ENCODE measurements at places on chromosomes 6 and 20.
A peak's percentile ranks its signal among the peaks of the same experiment; 100 is the strongest.

- peaks cover 4% of the 10 kb centered on the region for H3K4me1 ChIP-seq
- no peak overlapping the region for H3K4me3 ChIP-seq
- H3K27me3 ChIP-seq = no peaks in the 10 kb centered on the region
- H3K36me3 ChIP-seq = no peaks in the 10 kb centered on the region
Observed at GRCh38 chr20:48845721-48846306, 18.0 kb upstream of the PREX1 start.

GRCh38 chr6:159969921-159970320, 1.0 kb downstream of the IGF2R start:
- H3K4me3 ChIP-seq = peak overlapping the region; percentile 88
- H3K4me1 ChIP-seq = peaks cover 46% of the 10 kb centered on the region
- H3K36me3 ChIP-seq = peaks cover 3% of the 10 kb centered on the region

GRCh38 chr6:16721977-16722376, 39.3 kb downstream of the ATXN1 start:
- H3K4me1 ChIP-seq = peaks cover 16% of the 10 kb centered on the region
- H3K4me3 ChIP-seq = no peak overlapping the region
- H3K27ac ChIP-seq = no peak overlapping the region
- no peaks in the 10 kb centered on the region for H3K27me3 ChIP-seq

GRCh38 chr20:58568483-58569240, 53.5 kb upstream of the APCDD1L start:
- no peak overlapping the region for H3K4me3 ChIP-seq
- no peaks in the 10 kb centered on the region for H3K4me1 ChIP-seq
- H3K36me3 ChIP-seq = no peaks in the 10 kb centered on the region
- DNase-seq = no peak
- H3K27me3 ChIP-seq = peaks cover 2% of the 10 kb centered on the region

DNA sequence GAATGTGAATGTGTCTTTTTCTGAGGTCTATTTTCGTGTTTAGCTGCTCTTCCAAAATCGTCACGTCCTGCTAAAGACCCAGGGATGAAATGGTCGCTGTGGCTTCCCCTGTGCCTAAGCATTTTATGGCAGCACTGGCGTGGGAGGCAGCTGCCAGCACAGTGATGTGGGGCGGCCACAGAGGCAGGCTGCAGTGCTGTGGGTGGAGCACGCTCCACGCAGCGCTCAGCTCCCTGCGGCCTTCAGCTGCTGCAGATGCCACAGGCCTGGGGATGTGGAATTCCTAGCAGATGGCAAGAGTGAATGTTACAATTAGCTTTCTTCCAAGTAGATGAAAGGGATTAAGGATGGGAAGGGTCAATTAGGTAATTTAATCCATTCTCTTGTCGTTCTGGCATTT, 242.6 kb downstream of the SMOC2 start:
- no peak overlapping the region for H3K27ac ChIP-seq
- no peak overlapping the region for H3K4me3 ChIP-seq
- H3K4me1 ChIP-seq = no peaks in the 10 kb centered on the region
- H3K27me3 ChIP-seq = no peaks in the 10 kb centered on the region
- H3K36me3 ChIP-seq = no peaks in the 10 kb centered on the region

DNA sequence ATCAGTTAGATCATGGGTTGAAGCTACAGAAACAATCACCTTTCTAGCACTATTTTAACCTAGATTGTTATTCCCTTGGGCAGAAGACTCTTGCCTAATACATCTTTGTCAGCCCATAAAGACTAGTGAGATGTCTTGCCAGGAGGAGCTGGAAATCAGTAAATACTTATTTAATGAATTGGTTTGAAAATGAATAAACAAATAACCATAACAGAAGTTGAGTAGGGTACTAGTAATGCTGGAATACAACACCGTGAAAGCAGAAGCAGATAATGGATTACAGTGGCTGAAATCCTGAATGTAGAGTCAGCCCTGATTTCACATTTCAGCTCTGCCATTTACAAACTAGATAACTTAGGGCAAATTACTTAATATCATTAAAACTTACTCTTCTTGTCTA, 236.1 kb downstream of the PACRG start:
- H3K4me3 ChIP-seq = no peak overlapping the region
- H3K36me3 ChIP-seq = no peaks in the 10 kb centered on the region
- H3K27me3 ChIP-seq = no peaks in the 10 kb centered on the region
- no peaks in the 10 kb centered on the region for H3K4me1 ChIP-seq
- no peak overlapping the region for H3K27ac ChIP-seq

- H3K4me1 ChIP-seq = peaks cover 2% of the 10 kb centered on the region
- peaks cover 2% of the 10 kb centered on the region for H3K27me3 ChIP-seq
- DNase-seq = peak; percentile 41
- H3K27ac ChIP-seq = no peak overlapping the region
- H3K4me3 ChIP-seq = no peak overlapping the region
Observed at GRCh38 chr6:150685860-150686259, 86.2 kb downstream of the PLEKHG1 start.

DNA sequence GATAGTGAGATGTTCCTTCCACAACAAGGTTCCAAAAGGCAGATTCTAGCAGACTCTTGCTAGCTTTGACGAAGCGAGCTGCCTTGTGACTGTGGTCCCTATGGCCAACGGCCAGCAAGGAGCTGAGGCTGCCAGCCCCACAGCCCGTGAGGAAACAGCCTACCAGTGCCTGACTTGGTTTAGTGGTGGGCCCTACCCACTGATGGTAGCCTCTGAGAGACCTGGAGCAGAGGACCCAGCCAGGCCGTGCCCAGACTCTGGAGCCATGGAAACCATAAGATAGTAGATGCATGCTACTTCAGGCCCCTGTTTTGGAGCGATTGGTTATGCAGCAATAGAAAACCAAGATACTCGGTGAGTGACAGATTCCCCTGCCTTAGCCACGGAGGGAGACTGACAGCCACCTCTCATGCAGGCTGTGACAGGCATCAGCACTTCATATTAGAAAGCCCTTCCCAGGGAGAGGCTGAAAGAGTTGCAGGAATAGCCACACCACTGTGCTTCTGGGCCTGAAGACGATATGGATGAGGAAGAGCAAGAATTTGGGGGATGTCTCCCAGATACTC, 19.2 kb downstream of the PSMG4 start:
- H3K27ac ChIP-seq = no peak overlapping the region
- no peak for DNase-seq
- no peaks in the 10 kb centered on the region for H3K27me3 ChIP-seq
- no peaks in the 10 kb centered on the region for H3K36me3 ChIP-seq
- no peak overlapping the region for H3K4me3 ChIP-seq

GRCh38 chr6:96184798-96185197, 169.0 kb downstream of the FUT9 start:
- H3K27me3 ChIP-seq = no peaks in the 10 kb centered on the region
- H3K27ac ChIP-seq = no peak overlapping the region
- H3K36me3 ChIP-seq = no peaks in the 10 kb centered on the region
- no peak overlapping the region for H3K4me3 ChIP-seq

DNA sequence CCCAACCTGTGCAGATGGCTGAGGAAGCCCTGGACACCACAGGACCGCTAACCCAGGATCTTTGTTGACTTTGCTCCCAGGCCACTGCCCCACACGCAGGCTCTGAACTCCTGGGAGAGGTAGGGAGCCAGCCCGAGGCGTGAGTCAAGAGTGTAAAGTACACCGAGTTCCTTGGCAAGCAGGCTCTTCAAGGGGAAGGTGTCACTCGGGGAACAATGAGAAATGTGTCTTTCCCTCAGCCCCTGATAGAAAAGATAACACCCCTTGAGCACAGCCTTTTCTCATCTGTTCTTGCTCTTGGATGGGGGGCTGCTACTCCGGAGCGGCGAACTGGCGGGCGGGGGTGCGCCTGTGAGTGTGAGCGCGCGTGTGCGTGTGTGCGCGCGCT, 472 bp upstream of the EDN3 start:
- no peaks in the 10 kb centered on the region for H3K36me3 ChIP-seq
- H3K27ac ChIP-seq = no peak overlapping the region
- H3K27me3 ChIP-seq = peaks cover 75% of the 10 kb centered on the region

DNA sequence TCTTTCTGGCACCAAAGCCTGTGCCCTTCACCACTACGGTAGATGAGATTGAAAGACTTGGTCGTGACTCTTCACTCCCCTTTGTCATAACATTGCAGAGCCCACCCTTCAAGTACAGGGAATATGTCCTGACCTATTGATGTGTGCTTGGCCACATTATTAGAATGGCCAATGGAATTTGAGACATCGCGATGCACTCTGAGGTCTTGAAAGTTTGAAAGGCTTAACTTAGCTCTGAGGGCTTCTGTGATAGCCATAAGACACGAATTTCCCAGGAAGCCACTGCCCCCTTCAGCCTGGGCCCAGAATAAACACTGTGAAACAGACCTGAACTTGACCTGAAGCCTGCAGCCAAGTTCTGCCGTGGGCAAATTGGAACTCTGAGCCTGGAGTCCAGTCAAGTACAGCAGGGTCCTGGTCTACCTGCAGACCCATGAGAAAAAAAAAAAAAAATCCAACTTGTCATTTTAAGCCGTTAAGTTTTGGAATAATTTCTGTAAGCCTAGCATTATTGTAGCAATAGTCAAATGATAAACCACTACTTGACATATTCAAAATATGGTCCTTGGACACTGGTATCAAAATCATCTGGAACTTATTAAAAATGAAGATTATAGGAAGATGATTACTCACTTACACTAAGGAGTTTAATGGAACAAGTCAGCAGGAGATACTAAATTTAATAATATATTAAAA, 36.9 kb upstream of the TRAF3IP2 start:
- H3K4me1 ChIP-seq = peaks cover 1% of the 10 kb centered on the region
- no peak overlapping the region for H3K4me3 ChIP-seq
- no peaks in the 10 kb centered on the region for H3K27me3 ChIP-seq
- H3K27ac ChIP-seq = no peak overlapping the region

- H3K27ac ChIP-seq = no peak overlapping the region
- no peaks in the 10 kb centered on the region for H3K36me3 ChIP-seq
- no peak for DNase-seq
- H3K4me3 ChIP-seq = no peak overlapping the region
- H3K27me3 ChIP-seq = no peaks in the 10 kb centered on the region
Observed at GRCh38 chr6:72941751-72942150, 283.5 kb downstream of the KHDC1L start.

DNA sequence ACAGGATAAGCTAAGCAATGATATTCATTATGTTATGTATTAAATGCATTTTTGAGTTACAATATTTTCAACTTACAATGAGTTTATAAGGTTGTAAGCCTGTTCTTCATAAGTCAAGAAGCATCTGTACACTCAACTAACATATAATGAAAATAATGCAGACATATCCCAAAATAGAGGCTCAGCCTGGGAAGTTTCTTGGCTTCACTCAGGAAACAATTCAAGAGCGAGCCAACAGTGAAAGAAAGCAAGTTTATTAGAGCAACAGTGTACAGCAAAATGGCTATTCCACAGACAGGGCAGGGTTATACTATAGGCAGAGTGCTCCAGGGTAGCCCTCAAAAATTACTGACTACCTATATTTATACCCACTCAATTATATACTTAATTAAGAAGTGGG, 1581.8 kb downstream of the HACE1 start:
- H3K36me3 ChIP-seq = no peaks in the 10 kb centered on the region
- H3K4me1 ChIP-seq = no peaks in the 10 kb centered on the region
- no peak overlapping the region for H3K27ac ChIP-seq
- no peak for DNase-seq

DNA sequence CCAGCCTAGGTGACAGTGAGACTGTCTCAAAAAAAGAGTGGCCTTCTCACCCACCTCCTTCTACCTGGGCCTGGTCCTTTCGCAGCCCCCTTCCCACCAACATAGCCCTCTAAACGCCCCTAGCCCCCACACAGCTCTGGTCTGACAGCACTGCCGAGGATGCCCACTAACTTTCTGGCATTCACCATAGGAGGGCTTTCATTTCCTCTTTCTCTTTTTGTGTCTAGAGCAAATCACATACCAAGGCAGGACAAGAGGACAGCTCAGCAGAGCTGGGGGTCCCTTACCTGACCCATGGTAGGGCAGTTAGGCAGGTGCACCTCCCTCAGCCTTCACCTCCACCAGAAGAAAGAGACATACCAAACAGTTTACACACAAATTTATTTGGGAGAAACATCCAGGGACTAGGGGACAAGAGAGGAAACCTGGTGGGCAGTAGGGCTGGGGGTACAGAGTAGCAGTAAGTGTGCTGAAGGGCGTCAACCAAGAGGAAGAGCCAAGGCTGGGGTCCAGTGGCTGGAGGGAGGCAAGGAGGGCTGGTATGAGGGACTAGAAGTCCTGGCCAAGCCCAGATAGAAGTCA, 4.5 kb downstream of the LY6G5C start:
- H3K27ac ChIP-seq = peak overlapping the region; percentile 6
- DNase-seq = no peak
- H3K4me1 ChIP-seq = peaks cover 28% of the 10 kb centered on the region
- no peak overlapping the region for H3K4me3 ChIP-seq
- no peaks in the 10 kb centered on the region for H3K27me3 ChIP-seq

DNA sequence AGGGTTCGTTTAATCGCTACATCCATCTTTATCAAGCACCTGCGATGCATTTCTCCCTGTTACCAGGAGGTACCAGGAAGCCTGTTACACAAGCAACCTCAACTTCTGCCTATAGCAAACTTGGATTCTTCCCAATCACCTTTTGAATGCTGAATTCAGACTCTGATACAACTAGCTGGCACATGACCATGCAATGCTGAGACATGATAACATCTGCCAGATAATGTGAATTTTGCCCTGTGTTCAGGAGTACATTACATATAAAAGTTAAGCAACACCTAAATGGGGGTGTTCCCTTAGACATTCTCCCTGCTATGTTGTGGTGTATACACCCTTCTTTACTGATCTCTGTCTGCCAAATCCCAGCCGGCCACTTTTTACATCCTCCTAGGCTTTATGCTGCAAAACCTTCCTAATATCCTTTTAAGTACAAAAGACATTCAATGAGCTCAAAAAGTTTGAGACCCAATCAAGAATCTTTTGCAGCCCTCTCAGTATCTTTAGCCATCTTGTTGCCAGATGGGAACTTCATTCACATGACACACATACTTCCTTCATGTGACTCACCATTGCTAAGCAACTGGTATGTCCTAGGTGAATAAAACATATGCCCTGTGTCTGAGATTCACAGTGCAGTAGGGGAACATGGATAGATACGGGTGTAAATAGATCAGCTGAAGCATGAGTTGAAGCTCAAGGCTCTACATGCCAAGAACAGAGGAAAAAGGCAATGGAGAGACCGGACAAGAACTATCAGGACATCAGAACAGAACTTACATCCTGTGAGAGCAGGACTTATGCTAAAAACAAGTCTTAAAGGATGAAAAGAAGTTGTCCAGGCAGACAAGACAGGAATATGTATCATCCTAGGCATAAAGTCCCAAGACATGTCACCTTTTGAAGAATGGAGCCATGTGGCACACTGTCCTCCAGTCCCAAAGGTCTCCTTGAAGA, 84.3 kb downstream of the ZHX3 start:
- no peak overlapping the region for H3K27ac ChIP-seq
- H3K4me3 ChIP-seq = peak overlapping the region; percentile 1
- H3K27me3 ChIP-seq = no peaks in the 10 kb centered on the region
- DNase-seq = no peak

- no peaks in the 10 kb centered on the region for H3K36me3 ChIP-seq
- H3K27me3 ChIP-seq = no peaks in the 10 kb centered on the region
- H3K4me1 ChIP-seq = no peaks in the 10 kb centered on the region
- H3K27ac ChIP-seq = no peak overlapping the region
Observed at GRCh38 chr6:134902936-134903335, 47.0 kb downstream of the ALDH8A1 start.

DNA sequence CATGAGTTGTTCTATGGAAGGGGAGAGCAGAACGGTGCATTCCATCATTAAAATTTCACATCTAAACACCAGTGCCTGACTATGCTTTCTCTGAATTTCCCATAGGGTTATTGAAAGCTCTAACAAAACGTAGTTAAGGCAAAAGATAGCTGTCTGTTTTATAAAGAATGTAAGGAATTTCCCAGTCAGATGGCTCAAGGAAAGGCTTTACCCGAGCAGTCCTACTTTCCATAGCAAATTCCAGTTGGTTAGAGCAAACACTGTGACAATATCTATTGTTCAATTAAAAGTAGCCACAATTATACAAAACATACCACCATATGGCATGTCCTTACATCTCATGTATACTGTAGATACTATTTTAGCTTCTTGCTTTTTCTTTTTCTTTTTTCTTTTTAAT, 1059.5 kb upstream of the FLRT3 start:
- no peaks in the 10 kb centered on the region for H3K27me3 ChIP-seq
- no peak overlapping the region for H3K4me3 ChIP-seq
- DNase-seq = no peak

All from activated naive CD8-positive, alpha-beta T cell treated with anti-CD3 and anti-CD28 coated beads, Interleukin-2, amount 10 ng/mL, durations not matched to agents 7 days and 5 days (primary cell).